Calu3 (cell line): ENCODE measurements at places on chromosomes 6 and 20.

DNA sequence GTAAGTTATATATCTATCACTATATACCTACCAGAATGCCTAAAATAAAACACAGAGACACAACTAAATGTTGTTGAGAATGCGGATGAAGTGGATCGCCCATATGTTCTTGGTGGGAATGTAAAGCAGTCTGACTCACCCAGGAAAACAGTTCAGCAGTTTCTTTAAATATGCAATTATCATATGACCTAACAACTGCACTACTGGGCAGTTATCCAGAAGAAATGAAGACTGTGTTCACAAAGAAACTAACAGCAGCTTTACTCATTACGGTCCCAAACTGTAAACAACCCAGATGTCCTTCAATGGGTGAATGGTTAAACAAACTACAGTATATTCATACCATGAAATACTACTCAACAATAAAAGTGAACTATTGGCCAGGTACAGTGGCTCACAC, 14.3 kb upstream of the ZC3H12D start:
- no peak overlapping the region for H3K27ac ChIP-seq
- H3K4me1 ChIP-seq: no peaks in the 10 kb centered on the region
- H3K4me3 ChIP-seq: no peak overlapping the region
- H3K36me3 ChIP-seq: no peaks in the 10 kb centered on the region
- no peaks in the 10 kb centered on the region for H3K27me3 ChIP-seq

- no peaks in the 10 kb centered on the region for H3K4me1 ChIP-seq
- peaks cover 7% of the 10 kb centered on the region for H3K36me3 ChIP-seq
- no peaks in the 10 kb centered on the region for H3K27me3 ChIP-seq
- DNase-seq: no peak
Observed at GRCh38 chr6:43359381-43359780, 10.1 kb downstream of the ZNF318 start.

DNA sequence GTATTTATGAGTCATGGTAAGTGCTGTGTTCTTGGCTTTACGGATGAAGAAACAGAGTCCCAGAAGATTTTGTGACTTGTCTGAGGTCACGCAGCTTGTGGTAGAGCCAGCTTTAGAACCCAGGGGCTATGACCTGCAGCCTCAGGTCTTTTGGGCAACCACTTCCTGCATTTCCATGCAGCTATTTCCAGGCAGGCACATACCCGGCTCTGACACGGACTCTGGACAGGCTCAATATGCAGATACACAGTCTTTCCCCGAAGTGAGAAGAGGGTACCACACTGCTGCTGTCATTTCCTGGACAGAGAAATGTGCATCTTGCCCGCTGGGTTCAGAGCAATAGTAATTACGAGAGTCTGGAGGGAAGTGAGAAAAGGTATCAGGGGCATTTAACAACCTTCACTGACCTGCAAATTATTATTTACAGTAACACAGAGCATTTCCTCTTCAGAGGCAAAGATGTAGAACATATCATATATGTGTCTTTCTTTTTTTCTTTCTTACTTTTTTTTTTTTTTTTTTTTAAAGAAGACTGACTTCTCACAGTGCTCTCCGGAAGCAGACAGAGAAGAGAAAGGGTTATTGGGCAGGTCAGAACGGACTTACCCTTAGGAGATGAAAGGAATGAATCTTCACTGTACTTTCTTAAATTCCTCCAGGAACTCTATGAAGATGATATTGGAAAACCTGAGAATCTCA, 185.1 kb downstream of the CLIC5 start:
- H3K4me1 ChIP-seq: no peaks in the 10 kb centered on the region
- peaks cover 16% of the 10 kb centered on the region for H3K27me3 ChIP-seq
- DNase-seq: no peak
- no peak overlapping the region for H3K27ac ChIP-seq
- H3K36me3 ChIP-seq: no peaks in the 10 kb centered on the region

- H3K27ac ChIP-seq: no peak overlapping the region
- H3K36me3 ChIP-seq: no peaks in the 10 kb centered on the region
- H3K4me3 ChIP-seq: no peak overlapping the region
- H3K27me3 ChIP-seq: no peaks in the 10 kb centered on the region
- no peaks in the 10 kb centered on the region for H3K4me1 ChIP-seq
Observed at GRCh38 chr20:18090044-18090443, 32.3 kb upstream of the OVOL2 start.

DNA sequence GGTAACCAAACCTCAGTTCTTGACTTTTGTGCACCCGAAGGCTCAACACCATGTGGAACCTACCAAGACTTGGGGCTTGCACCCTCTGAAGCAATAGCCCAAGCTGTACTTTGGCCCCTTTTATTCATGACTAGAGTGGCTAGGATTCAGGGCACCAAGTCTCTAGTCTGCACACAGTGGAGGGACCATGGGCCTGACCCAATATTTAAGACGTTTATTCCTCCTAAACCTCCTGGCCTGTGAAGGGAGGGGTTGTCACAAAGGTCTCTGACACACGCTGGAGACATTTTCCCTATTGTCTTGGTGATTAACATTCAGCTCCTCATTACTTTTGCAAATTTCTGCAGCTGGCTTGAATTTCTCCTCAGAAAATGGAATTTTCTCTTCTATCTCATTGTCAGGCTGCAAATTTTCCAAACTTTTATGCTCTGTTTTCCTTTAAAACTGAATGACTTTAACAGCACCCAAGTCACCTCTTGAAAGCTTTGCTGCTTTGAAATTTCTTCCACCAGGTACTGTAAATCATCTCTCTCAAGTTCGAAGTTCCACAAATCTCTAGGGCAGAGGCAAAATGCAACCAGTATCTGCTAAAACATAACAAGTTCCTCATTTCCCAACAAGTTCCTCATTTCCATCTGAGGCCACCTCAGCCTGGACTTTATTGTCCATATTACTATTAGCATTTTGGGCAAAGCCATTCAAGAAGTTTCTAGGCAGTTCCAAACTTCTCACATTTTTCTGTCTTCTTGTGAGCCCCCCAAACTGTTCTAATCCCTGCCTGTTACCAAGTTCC, 481.4 kb upstream of the BTBD3 start:
- no peaks in the 10 kb centered on the region for H3K27me3 ChIP-seq
- no peak for DNase-seq
- H3K4me3 ChIP-seq: no peak overlapping the region
- H3K27ac ChIP-seq: no peak overlapping the region
- no peaks in the 10 kb centered on the region for H3K4me1 ChIP-seq
- H3K36me3 ChIP-seq: no peaks in the 10 kb centered on the region

- no peaks in the 10 kb centered on the region for H3K36me3 ChIP-seq
- no peak overlapping the region for H3K27ac ChIP-seq
- H3K4me3 ChIP-seq: no peak overlapping the region
- H3K4me1 ChIP-seq: peaks cover under 1% of the 10 kb centered on the region
- no peak for DNase-seq
Observed at GRCh38 chr6:169838346-169839028, 87.1 kb downstream of the ERMARD start.

DNA sequence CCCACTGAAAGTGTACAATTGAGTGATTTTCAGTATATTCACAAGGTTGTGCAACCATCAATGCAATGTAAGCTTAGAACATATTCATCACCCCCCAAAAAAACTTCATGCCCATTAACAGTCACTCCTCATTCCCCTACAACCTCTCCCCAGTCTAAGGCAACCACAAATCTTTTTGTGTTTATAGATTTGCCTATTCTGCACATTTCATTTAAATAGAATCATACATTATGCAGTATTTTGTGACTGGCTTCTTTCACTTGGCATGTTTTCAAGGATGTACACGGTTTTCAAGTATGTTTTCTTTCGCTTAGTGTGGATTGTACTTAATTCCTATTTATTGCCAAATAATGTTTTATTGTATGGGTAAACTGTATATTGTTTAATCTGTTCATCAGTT, 329.3 kb upstream of the RNF24 start:
- no peaks in the 10 kb centered on the region for H3K36me3 ChIP-seq
- no peak for DNase-seq
- peaks cover 89% of the 10 kb centered on the region for H3K27me3 ChIP-seq
- no peak overlapping the region for H3K27ac ChIP-seq
- no peak overlapping the region for H3K4me3 ChIP-seq
- H3K4me1 ChIP-seq: no peaks in the 10 kb centered on the region

GRCh38 chr6:129440691-129441090, 269.3 kb downstream of the ARHGAP18 start:
- H3K27me3 ChIP-seq: no peaks in the 10 kb centered on the region
- no peaks in the 10 kb centered on the region for H3K4me1 ChIP-seq
- no peak for DNase-seq
- H3K36me3 ChIP-seq: no peaks in the 10 kb centered on the region
- H3K27ac ChIP-seq: no peak overlapping the region

GRCh38 chr6:131678442-131678841, 22.8 kb downstream of the OR2A4 start:
- H3K36me3 ChIP-seq: no peaks in the 10 kb centered on the region
- no peak overlapping the region for H3K4me3 ChIP-seq
- no peak overlapping the region for H3K27ac ChIP-seq
- no peak for DNase-seq
- H3K27me3 ChIP-seq: peaks cover 7% of the 10 kb centered on the region
- no peaks in the 10 kb centered on the region for H3K4me1 ChIP-seq

GRCh38 chr6:42452171-42453030, 675 bp upstream of the TRERF1 start:
- peak; percentile 68 for DNase-seq
- peaks cover 34% of the 10 kb centered on the region for H3K27me3 ChIP-seq
- H3K36me3 ChIP-seq: peaks cover 36% of the 10 kb centered on the region

DNA sequence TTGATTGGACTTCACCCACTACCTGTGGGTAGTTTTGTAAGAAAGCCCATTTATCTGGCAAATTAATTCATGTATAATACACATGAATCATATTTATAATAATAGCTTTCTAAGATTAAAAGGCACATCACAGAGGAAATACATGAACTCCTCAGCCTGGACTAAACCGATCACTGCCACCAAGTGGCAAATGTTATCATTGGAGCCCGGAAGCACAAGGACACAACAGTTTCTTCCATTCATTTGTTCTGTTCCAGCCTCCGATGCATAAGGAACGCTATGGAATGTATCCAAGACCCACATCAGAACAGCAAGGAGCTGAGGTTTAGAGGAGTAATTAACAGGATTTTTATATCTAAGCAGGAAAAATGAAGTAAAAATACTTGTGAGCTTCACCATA, 13.9 kb upstream of the IPCEF1 start:
- peaks cover 50% of the 10 kb centered on the region for H3K27me3 ChIP-seq
- H3K4me1 ChIP-seq: no peaks in the 10 kb centered on the region

- peak within 1 kb of the TSS; percentile 77 for H3K4me3 ChIP-seq
- DNase-seq: peak; percentile 36
- peaks cover 12% of the 10 kb centered on the region for H3K4me1 ChIP-seq
- H3K27me3 ChIP-seq: no peaks in the 10 kb centered on the region
- peaks cover 12% of the 10 kb centered on the region for H3K36me3 ChIP-seq
- no peak within 1 kb of the TSS for H3K27ac ChIP-seq
Observed at GRCh38 chr6:151493804-151494234, at the start of gene CCDC170. CCDC170 (plus strand) TSS chr6:151494017; CDS start chr6:151494129, 112 bp downstream.

- H3K27me3 ChIP-seq: no peaks in the 10 kb centered on the region
- H3K27ac ChIP-seq: no peak overlapping the region
- H3K4me3 ChIP-seq: no peak overlapping the region
- no peaks in the 10 kb centered on the region for H3K4me1 ChIP-seq
Observed at GRCh38 chr20:42212391-42212790, 594.2 kb upstream of the CHD6 start.

- H3K27me3 ChIP-seq: no peaks in the 10 kb centered on the region
- no peak overlapping the region for H3K4me3 ChIP-seq
- H3K36me3 ChIP-seq: no peaks in the 10 kb centered on the region
- H3K4me1 ChIP-seq: peaks cover 44% of the 10 kb centered on the region
Observed at GRCh38 chr6:20632696-20633095, 98.4 kb downstream of the CDKAL1 start.

DNA sequence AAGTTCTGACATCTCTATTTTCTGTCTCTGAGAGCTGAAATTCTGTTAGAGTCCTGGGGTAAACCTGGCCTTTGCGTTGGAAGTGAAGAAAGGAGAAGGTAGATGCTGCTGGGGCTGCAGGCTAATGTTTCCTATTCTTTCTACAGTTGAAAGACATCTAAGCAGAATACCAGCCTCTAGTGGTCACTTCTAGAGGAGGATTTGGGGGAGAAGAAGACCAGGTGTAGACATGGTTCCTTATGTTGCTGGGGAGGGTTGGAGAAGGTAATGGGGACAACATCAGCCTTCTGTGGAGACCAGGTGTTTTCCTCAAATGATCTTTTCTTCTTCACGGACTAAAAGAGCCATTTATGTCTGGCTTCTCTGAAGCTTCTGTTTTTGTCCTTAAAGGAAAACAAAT, 62.6 kb downstream of the BTBD3 start:
- no peaks in the 10 kb centered on the region for H3K4me1 ChIP-seq
- H3K36me3 ChIP-seq: no peaks in the 10 kb centered on the region
- DNase-seq: no peak
- H3K27ac ChIP-seq: no peak overlapping the region

GRCh38 chr6:144181639-144182038, 31.3 kb downstream of the STX11 start:
- no peak overlapping the region for H3K27ac ChIP-seq
- no peaks in the 10 kb centered on the region for H3K27me3 ChIP-seq
- no peaks in the 10 kb centered on the region for H3K4me1 ChIP-seq
- DNase-seq: no peak
- H3K36me3 ChIP-seq: no peaks in the 10 kb centered on the region
